ENCODE measurements at places on chromosomes 3 and 15. TPM values are rescaled to one million over a fixed set of nuclear protein-coding genes. Genes with fewer than 3 reads are reported as not detected.

PLSCR5 gene
- not detected for total RNA-seq

SRGAP3 gene
- 197 TPM for total RNA-seq

RARRES1 gene
- total RNA-seq, result 1.7 TPM

GRCh38 chr15:93614386-93615104 lies 525.5 kb upstream of the RGMA start:
- DNase-seq, result no peak

GRCh38 chr15:95300958-95301357 lies 1029.5 kb upstream of the NR2F2 start:
- no peak for DNase-seq

DNA sequence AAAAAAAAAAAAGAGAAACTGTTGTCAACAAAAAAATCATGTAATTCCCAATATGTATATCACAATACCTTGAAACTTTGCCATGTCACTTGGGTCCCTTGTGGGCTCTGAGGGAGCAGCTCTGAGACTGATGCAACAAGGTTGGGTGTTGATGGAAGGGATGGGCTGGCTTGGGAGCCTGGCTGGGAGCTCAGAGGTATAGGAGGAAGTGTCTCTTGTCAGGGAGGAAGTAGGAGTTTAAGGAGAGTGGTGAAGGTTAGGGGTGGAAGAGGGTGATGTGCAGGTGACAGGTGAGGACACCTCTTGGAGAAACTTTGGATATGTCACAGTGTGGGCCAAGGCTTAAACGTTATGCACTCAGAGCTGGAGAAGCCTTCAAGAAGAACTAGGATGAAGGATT lies 2.0 kb upstream of the TM6SF1 start:
- DNase-seq, result no peak

DNA sequence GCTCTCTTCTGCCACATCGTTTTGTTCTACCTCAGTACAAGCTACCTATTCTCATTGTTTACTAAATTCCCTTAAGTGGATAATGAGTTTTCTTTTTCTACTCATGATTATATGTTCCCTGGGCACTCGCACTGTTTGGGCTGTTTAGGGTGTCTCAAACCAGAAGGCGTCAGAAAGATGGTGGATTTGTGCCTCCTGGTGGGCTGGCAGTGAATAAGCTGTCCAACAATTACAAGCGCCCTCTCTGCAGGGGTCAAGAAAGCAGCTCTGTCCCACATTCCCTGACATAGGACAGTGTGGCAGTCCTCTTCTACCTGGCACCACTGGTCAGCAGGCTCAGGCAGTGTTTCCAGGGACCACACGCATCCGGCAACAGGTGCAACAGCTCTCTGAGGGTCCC lies 173.4 kb upstream of the PPP2R3A start:
- no peak for DNase-seq

Measured in glutamatergic neuron (in vitro differentiated cells).